GM23338 (cell line): ENCODE measurements at places on chromosomes 1 and 21. TPM values are rescaled to one million over a fixed set of nuclear protein-coding genes. Genes with fewer than 3 reads are reported as not detected.

- H3K4me1 ChIP-seq = peaks cover 29% of the 10 kb centered on the region
- H3K4me3 ChIP-seq = no peak overlapping the region
- no peaks in the 10 kb centered on the region for H3K27me3 ChIP-seq
- no peak for DNase-seq
- no peaks in the 10 kb centered on the region for H3K36me3 ChIP-seq
Observed at GRCh38 chr1:31013187-31013864, 52.2 kb downstream of the PUM1 start.

GRCh38 chr1:232477728-232478127 is 152.2 kb downstream of the SIPA1L2 start:
- H3K27me3 ChIP-seq = no peaks in the 10 kb centered on the region
- no peak overlapping the region for H3K4me3 ChIP-seq
- DNase-seq = no peak
- no peak overlapping the region for H3K27ac ChIP-seq
- H3K4me1 ChIP-seq = peaks cover 13% of the 10 kb centered on the region
- H3K36me3 ChIP-seq = no peaks in the 10 kb centered on the region

- H3K4me3 ChIP-seq = no peak overlapping the region
- H3K27me3 ChIP-seq = no peaks in the 10 kb centered on the region
- no peak overlapping the region for H3K27ac ChIP-seq
Observed at GRCh38 chr1:233033361-233033760, 83.0 kb downstream of the NTPCR start.

GRCh38 chr1:181255270-181255929 is 166.9 kb downstream of the IER5 start:
- no peak for DNase-seq
- H3K36me3 ChIP-seq = no peaks in the 10 kb centered on the region
- no peak overlapping the region for H3K27ac ChIP-seq
- no peaks in the 10 kb centered on the region for H3K27me3 ChIP-seq

- H3K36me3 ChIP-seq = no peaks in the 10 kb centered on the region
- H3K27me3 ChIP-seq = no peaks in the 10 kb centered on the region
- no peak overlapping the region for H3K27ac ChIP-seq
- no peaks in the 10 kb centered on the region for H3K4me1 ChIP-seq
- no peak for DNase-seq
Observed at GRCh38 chr1:184930645-184931044, 43.7 kb downstream of the NIBAN1 start.

DNA sequence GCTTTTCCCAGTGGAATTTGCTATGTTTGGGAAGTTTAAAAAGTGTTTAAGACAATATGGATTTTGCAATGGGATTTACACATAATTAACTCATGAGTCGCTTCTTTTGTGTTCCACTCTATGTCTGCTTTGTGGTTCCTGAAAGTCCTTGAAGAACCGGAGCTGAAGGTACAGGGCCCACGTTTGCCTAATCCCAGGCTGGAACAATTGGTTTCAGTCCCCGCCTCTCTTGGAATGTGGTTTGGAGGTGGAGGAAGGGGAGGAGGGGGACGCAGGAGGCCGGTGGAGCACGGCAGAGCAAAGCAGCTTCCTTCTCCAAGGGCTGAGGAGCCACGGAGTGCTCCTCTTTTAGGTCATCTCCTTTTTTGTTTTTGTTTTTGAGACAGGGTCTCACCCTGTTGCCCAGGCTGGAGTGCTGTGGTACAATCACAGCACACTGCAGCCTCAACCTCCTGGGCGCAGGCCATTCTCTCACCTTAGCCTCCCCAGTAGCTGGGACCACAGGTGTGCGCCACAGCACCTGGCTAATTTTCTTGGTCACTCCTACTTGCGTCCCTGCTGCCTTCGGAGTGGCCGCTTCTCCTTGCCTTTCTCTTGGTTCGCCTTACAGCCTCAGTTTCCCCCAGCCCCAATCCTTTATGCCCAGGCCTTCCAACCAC is 129.5 kb upstream of the ERRFI1 start:
- H3K36me3 ChIP-seq = no peaks in the 10 kb centered on the region
- H3K4me3 ChIP-seq = no peak overlapping the region
- H3K27me3 ChIP-seq = no peaks in the 10 kb centered on the region
- DNase-seq = peak; percentile 63

- DNase-seq = peak; percentile 8
- no peak overlapping the region for H3K4me3 ChIP-seq
- no peaks in the 10 kb centered on the region for H3K27me3 ChIP-seq
- H3K27ac ChIP-seq = no peak overlapping the region
- no peaks in the 10 kb centered on the region for H3K36me3 ChIP-seq
Observed at GRCh38 chr1:107110326-107110725, 30.5 kb upstream of the NTNG1 start.

GRCh38 chr1:31718327-31718897 is 14.6 kb upstream of the COL16A1 start:
- H3K27me3 ChIP-seq = no peaks in the 10 kb centered on the region
- H3K36me3 ChIP-seq = no peaks in the 10 kb centered on the region
- H3K4me3 ChIP-seq = no peak overlapping the region
- peaks cover 6% of the 10 kb centered on the region; the same call in 1 of the 2 replicates for H3K4me1 ChIP-seq
- DNase-seq = no peak

DNA sequence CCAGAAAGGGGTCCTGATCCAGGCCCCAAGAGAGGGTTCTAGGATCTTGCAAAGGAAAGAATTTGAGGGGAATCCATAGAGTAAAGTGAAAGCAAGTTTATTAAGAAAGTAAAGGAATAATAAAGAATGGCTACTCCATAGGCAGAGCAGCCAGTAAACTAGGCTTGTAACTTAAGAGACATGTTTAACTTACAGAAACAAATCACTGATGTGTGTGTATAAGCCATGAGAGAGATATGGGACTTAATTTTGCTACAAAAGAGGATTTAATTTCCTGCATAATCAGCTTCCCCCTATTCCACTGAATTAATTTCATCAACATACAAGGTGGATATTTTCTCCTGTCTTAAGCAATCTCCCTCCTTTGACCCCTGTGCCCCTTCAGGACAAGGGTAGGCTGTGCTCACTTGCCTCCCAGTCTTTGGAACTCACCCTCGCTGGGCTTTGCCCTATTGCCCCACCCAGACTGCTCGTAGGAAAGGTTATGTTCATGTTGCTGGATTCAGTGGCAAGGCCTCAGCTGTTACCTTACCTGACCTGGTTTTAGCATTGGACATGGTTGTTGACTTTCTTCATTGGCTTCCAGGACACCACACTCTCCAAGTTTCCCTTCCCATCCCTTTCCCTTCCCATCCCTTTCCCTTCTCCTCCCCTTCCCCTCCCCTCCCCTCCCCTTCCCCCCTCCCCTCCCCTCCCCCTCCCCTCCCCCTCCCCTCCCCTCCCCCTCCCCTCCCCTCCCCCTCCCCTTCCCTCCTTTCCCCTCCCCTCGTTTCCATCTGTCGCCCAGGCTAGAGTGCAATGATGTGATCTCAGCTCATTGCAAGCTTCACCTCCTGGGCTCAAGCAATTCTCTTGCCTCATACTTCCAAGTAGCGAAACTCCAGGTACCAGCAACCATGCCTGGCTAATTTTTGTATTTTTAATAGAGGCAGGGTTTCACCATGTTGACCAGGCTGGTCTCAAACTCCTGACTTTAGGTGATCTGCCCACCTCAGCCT is 44.6 kb downstream of the TBCE start:
- H3K4me3 ChIP-seq = no peak overlapping the region

DNA sequence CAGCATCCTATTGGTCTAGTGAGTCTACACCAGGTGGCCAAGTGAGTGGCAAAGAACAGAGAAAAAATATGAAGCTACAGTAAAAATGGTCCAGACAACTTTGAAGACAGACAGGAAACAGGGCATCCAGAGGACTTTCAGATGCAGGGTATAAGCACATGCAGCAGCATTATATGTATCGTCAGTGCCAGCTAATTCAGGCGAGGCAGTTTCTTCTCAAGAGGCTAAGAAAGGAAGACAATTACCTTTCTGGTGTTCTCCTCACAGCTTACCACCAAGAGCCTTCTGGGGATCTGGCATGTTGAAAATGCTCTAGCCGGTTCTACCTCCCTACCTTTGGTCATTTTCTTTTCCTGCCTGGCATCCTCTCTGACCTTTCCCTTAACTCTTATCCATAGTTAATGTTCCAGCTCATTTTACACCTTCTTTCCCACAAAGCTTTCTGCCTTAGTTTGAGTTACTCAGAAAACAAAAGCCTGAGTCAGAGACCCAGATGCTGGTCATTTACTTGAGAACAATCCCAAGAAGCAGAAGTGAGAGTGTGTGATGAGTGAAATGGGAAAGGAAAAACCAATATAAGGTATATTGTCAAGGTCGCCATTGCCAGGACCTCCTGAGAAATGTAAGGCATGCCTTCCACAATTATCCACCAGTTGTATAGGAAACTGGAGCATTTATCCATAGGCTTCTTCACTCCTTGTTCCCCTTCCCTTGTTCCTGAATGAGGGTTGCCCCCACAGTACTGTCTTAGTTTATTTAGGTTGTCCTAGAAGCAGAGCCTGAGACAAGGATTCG is 444.1 kb downstream of the PLPP3 start:
- no peaks in the 10 kb centered on the region for H3K36me3 ChIP-seq
- H3K4me3 ChIP-seq = no peak overlapping the region
- no peaks in the 10 kb centered on the region for H3K4me1 ChIP-seq
- no peak for DNase-seq
- no peaks in the 10 kb centered on the region for H3K27me3 ChIP-seq

Gene PI4KB
- total RNA-seq = 19.1 and 25.5 TPM in 2 replicates

Gene RBP7
- total RNA-seq = 3.2 and 11.7 TPM in 2 replicates

Gene S100A7A
- total RNA-seq = not detected in 2 replicates

Gene SLC9C2
- total RNA-seq = 1.1 TPM in 1 of 2 replicates, not detected in the other

Gene LAD1
- total RNA-seq = 17.6 and 22.3 TPM in 2 replicates

Gene TRNP1
- total RNA-seq = 54.3 and 69.3 TPM in 2 replicates

Gene SAMD13
- total RNA-seq = 3.6 and 4.7 TPM in 2 replicates

Gene AGT
- not detected in 2 replicates for total RNA-seq

Gene OVAAL
- total RNA-seq = not detected in 2 replicates

Gene CD5L
- not detected in 2 replicates for total RNA-seq
